ENCODE measurements at places on chromosomes 12 and 14.

DNA sequence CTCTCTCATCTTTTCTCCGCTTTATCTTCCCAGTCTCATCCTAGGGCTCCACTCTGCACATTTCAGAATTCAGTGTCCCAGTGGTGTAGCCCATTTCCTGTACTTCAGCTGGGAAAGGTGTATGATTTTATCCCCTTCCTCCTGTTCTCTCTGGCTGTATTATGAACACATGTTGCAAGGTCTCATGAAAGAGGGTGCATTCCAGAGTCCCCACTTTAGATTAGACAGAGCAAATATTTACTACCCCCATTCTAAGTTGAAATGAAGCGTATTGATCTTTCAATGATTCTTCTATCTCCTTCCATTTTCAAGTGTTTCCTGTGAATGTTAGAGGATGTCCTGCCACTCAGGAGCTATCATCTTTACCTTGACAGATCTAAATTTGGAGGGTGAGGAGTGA lies 123.2 kb downstream of the WIF1 start:
- peak overlapping the region; percentile 66 for H3K27ac ChIP-seq
- peaks cover 23% of the 10 kb centered on the region for H3K4me1 ChIP-seq
- no peak overlapping the region for H3K4me3 ChIP-seq
- no peak for DNase-seq

DNA sequence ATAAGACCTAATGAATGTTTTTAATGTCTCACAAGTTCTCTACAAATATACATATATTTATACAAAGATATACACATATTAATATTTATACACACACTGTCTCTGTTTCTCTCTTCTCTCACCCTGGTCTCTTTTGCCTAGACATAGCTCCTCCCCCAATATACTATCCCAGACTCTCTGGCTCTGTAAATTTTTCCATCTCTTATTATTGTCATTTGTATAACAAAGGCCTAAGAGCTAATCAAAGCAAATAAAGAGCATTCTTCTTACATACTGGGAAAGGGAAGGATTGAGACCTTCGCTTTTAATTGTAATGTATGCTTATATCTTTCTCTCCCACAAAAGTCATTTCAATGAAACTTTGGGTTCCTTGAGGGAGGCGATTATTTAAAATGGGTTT lies 318.1 kb downstream of the ADAMTS20 start:
- no peaks in the 10 kb centered on the region for H3K27me3 ChIP-seq
- no peak overlapping the region for H3K4me3 ChIP-seq
- H3K27ac ChIP-seq, result no peak overlapping the region

DNA sequence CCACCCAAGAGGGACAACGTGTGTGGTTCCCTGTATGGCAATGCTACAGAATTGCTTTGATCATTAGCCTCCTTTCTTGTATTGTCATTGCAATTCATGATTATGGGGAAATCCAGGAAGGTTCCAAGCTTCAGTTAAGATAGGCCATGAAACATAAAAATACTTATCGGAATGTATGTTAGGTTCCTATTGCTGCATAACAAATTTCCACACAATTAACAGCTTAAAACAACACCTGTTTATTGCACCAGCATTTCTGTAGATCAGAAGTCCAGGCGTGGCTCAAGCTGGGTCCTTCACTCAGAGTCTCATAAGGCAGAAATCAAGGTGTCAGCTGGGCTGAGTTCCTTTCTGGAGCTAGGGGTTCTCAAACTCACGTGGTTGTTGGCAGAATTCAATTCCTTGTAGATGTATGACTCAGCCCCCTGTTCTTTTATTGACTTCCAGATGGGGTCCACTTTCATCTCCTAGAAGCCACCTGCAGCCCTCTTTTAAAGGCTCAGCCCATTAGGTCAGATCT lies 365.6 kb upstream of the TMPO start:
- no peaks in the 10 kb centered on the region for H3K36me3 ChIP-seq
- no peak overlapping the region for H3K27ac ChIP-seq
- no peak for DNase-seq
- no peaks in the 10 kb centered on the region for H3K27me3 ChIP-seq

GRCh38 chr12:64027311-64027710 lies 182.8 kb downstream of the SRGAP1 start:
- H3K27me3 ChIP-seq, result no peaks in the 10 kb centered on the region
- no peaks in the 10 kb centered on the region for H3K36me3 ChIP-seq
- H3K4me3 ChIP-seq, result no peak overlapping the region
- H3K4me1 ChIP-seq, result no peaks in the 10 kb centered on the region

DNA sequence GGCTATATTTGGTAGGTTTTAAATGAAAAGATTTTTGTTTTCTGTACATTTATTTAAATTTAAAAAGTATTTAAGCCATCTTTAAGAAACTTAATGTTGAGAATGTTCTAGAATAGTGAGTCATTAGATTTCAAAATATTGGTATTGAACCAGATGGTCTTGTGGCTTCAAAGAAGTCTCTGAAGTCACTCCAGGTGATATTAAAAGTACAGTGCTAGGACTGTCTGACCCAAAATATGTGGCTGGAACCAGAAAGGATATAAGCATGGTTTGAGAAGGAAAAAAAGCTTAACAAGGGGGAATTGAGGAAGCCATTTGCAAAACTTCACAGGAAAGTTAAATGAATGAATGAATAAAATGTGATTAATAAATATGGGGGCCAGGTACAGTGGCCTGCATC lies 28.7 kb upstream of the MDM2 start:
- H3K4me1 ChIP-seq, result no peaks in the 10 kb centered on the region
- no peaks in the 10 kb centered on the region for H3K36me3 ChIP-seq
- no peak for DNase-seq
- H3K4me3 ChIP-seq, result no peak overlapping the region

GRCh38 chr12:109065853-109066193 lies 13.4 kb downstream of the USP30 start:
- peaks cover 6% of the 10 kb centered on the region for H3K36me3 ChIP-seq
- DNase-seq, result no peak
- peaks cover 37% of the 10 kb centered on the region for H3K4me1 ChIP-seq
- no peak overlapping the region for H3K27ac ChIP-seq

GRCh38 chr14:104512771-104513640 lies 66.6 kb upstream of the C14orf180 start:
- H3K27me3 ChIP-seq, result no peaks in the 10 kb centered on the region
- no peak overlapping the region for H3K27ac ChIP-seq
- no peaks in the 10 kb centered on the region for H3K36me3 ChIP-seq
- H3K4me1 ChIP-seq, result no peaks in the 10 kb centered on the region
- no peak for DNase-seq

- H3K4me3 ChIP-seq, result no peak overlapping the region
- H3K27me3 ChIP-seq, result no peaks in the 10 kb centered on the region
- peak overlapping the region; percentile 100 for H3K27ac ChIP-seq
- H3K4me1 ChIP-seq, result peaks cover 16% of the 10 kb centered on the region
Observed at GRCh38 chr12:25384038-25384892, 133.5 kb upstream of the KRAS start.

- peaks cover 6% of the 10 kb centered on the region for H3K4me1 ChIP-seq
- H3K27me3 ChIP-seq, result no peaks in the 10 kb centered on the region
- DNase-seq, result no peak
- H3K36me3 ChIP-seq, result no peaks in the 10 kb centered on the region
- no peak overlapping the region for H3K27ac ChIP-seq
- H3K4me3 ChIP-seq, result no peak overlapping the region
Observed at GRCh38 chr14:67853715-67854114, 34.1 kb downstream of the RAD51B start.

DNA sequence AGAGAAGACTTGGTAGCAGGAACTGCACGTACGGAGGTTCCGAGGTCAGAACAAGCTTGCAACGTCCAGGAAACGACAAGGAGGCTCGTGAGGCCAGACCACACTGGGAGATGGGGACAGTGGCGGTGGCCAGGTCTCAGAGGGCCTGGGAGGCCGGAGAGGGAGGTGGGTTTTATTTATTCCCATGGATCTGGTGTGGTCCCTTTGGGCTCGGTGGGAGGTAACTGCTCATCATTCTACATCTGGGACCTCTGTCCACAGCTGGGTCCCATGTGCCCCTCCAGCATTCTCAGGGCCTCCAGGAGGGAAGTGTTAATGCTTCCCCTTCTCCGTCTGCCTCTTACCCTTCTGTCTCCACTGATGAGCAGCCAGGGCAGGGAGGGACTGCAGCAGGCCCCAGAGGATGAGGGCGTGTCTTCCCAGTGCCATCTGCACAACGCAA lies 35.7 kb upstream of the NCOR2 start:
- H3K4me3 ChIP-seq, result no peak overlapping the region
- H3K27me3 ChIP-seq, result no peaks in the 10 kb centered on the region
- peaks cover under 1% of the 10 kb centered on the region for H3K4me1 ChIP-seq
- no peaks in the 10 kb centered on the region for H3K36me3 ChIP-seq
- DNase-seq, result no peak

DNA sequence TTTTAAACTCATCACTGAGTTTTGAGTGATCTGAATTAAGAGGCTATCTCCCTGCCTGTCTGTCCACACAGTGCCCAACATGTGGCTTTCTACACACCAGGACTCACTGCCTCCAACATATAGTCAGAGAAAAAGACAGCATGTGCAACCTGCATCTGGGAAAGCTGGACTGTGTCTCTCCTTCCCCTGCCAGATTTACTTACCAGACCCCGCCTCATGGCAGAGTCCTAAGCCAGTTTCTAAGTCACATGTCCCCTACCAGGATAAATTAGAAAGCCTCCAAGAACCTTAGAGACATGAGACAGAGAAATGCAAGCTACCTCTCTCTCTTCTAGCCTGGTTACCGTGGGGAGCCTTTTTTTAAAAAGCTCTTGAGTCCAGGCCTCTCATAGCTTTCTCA lies 2.7 kb upstream of the HDAC7 start:
- no peak overlapping the region for H3K4me3 ChIP-seq
- no peaks in the 10 kb centered on the region for H3K36me3 ChIP-seq
- H3K27me3 ChIP-seq, result no peaks in the 10 kb centered on the region
- peak overlapping the region; percentile 95 for H3K27ac ChIP-seq
- no peak for DNase-seq

DNA sequence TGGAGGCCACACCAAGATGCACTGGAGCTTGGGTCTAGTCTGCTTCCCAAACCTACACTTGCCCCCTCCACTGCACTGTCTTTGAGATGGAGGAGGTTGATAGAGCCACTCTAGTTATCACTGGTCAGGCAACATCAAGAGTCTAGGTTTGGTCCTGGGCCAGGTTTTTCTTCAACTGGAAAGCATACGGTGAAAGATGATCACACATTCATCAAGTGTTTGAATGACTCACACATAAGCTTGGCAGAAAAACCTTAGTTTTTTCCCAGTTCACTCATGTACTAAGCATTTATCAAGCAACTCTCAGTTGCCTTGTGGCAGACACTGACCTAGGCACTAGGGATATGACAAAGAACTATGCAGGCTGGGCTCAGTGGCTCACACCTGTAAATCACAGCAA lies 84.5 kb downstream of the PLEKHG3 start:
- H3K4me3 ChIP-seq, result no peak overlapping the region
- H3K27me3 ChIP-seq, result no peaks in the 10 kb centered on the region
- DNase-seq, result no peak
- H3K4me1 ChIP-seq, result no peaks in the 10 kb centered on the region
- H3K27ac ChIP-seq, result no peak overlapping the region

DNA sequence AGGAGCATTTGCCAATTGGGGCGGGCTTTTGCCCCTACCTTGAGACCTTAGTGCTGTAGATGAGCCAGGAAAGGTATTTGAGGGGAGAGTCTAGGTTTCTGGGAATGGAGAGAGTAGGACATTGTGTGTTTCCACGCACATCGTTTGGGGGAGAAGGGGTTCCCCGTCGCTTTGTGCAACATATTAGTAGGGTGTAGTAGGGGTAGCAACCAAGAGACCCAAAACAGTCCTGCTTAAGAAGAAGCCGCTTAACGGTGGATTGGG lies 694 bp upstream of the PTGES3 start:
- peak overlapping the region; percentile 87 for H3K27ac ChIP-seq
- no peak for DNase-seq
- no peaks in the 10 kb centered on the region for H3K36me3 ChIP-seq
- no peaks in the 10 kb centered on the region for H3K27me3 ChIP-seq
- H3K4me1 ChIP-seq, result peaks cover 17% of the 10 kb centered on the region
- peak overlapping the region; percentile 10 for H3K4me3 ChIP-seq

DNA sequence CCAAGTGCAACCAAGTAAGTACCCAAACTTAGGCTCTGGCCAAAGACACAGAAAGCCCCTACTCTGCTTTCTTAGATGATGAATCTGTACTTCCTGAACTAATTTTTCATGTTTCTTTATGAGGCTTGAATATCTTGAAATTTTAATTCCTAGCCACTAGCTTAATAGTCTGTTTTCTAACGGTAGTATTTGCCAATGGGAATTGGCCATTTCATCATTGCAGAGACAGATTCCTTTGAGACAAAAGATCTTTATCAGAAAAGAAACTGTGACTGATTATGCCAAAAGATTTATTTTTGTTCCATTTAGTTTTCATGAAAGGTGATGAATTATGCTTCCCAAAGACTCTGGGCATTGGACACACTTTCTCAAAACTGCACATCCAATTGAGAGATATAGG lies 48.7 kb downstream of the DAD1 start:
- no peaks in the 10 kb centered on the region for H3K4me1 ChIP-seq
- no peak for DNase-seq
- no peaks in the 10 kb centered on the region for H3K27me3 ChIP-seq
- H3K4me3 ChIP-seq, result no peak overlapping the region
- no peaks in the 10 kb centered on the region for H3K36me3 ChIP-seq
- H3K27ac ChIP-seq, result no peak overlapping the region

- H3K4me1 ChIP-seq, result no peaks in the 10 kb centered on the region
- no peaks in the 10 kb centered on the region for H3K36me3 ChIP-seq
- H3K27ac ChIP-seq, result no peak overlapping the region
- no peaks in the 10 kb centered on the region for H3K27me3 ChIP-seq
Observed at GRCh38 chr14:98507264-98507663, 764.7 kb downstream of the BCL11B start.

- H3K27ac ChIP-seq, result no peak overlapping the region
- no peak for DNase-seq
Observed at GRCh38 chr12:92657770-92658169, 45.0 kb upstream of the PLEKHG7 start.

GRCh38 chr12:66087365-66087943 lies 43.1 kb downstream of the LLPH start:
- no peak overlapping the region for H3K4me3 ChIP-seq
- peak; percentile 68 for DNase-seq
- no peak overlapping the region for H3K27ac ChIP-seq
- H3K36me3 ChIP-seq, result no peaks in the 10 kb centered on the region

DNA sequence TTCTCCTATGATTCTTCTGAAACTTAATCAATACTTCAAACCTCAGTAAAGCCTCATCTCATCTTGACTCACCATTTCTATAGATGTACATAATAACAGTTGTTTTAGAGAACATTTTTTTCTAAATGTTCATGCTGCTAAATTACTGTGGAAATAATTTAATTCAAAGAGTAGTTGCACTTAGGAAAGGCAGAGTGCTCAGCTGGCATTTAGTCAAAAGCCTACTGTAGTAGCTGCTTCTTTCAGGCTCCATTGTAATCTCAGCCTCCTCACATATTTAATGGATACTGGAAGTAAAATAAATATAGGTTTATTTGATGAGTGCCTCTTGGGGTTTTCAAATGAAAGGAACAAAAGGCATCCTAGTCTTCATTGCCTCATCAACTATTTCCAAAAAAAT lies 325.0 kb downstream of the CCER1 start:
- H3K27ac ChIP-seq, result no peak overlapping the region
- H3K4me1 ChIP-seq, result no peaks in the 10 kb centered on the region
- no peak for DNase-seq
- H3K36me3 ChIP-seq, result no peaks in the 10 kb centered on the region
- no peaks in the 10 kb centered on the region for H3K27me3 ChIP-seq

- no peak overlapping the region for H3K27ac ChIP-seq
- H3K4me3 ChIP-seq, result no peak overlapping the region
- DNase-seq, result no peak
- no peaks in the 10 kb centered on the region for H3K27me3 ChIP-seq
- H3K4me1 ChIP-seq, result peaks cover 12% of the 10 kb centered on the region
Observed at GRCh38 chr14:60008042-60008441, 83.7 kb upstream of the PCNX4 start.
